Colonic mucosa (tissue), 4 donors: ENCODE measurements at places on chromosomes 4 and X. TPM values are rescaled to one million over a fixed set of nuclear protein-coding genes. Genes with fewer than 3 reads are reported as not detected.

DNA sequence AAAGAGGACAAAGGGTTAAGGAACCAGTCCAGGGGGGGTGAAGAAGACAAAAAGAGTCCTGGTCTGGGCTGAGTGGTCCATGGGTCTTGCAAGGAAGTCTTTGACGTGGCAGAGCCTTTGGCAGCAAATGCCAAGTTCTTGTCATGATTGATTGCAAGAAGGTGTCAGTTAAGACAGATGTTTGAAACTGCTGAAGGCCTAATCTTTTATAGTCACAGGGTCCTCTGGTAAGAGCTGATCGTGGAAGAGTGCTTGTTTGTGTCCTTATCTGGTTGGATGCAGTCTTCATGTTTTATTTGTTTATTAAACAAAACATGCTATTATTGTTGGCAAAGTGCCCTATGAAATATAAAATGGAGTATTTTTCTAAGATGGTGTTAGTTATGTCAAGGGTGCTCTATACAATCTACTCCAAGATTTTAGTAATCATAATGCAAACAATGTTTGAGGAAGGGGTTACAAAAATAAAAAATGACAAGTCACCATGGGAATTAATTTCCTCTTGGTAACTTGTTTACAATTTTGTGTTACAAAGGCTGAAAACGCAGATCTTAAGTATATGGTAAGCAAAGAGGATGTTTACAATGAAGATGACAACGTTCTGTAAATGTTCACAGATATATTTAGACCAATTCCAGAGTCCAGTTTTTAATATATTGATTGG lies 85.9 kb downstream of the MAGED4 start:
- H3K4me3 ChIP-seq: no peak overlapping the region
- H3K27ac ChIP-seq: no peak overlapping the region
- no peak for DNase-seq
- H3K27me3 ChIP-seq: no peaks in the 10 kb centered on the region
- no peaks in the 10 kb centered on the region for H3K4me1 ChIP-seq
- H3K36me3 ChIP-seq: no peaks in the 10 kb centered on the region

DNA sequence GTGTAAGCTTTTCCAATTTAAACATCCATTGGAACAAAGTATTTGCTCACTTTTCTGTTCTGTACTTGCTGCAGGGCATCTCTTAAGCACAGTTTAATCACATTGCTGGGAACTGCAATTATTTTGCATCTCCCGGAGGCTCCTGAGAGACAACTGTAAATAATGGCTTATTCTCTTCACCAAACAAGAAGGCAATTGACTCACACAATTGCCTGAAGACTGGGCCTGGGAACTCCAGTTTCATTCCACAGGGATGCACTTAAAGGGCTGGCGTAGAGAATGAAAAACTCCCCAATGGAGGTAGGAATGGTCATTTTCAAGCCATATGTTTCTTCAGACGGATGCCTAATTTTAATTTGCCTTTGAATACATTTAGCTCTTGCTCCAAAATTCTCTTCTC lies 29.5 kb downstream of the TFDP3 start:
- no peaks in the 10 kb centered on the region for H3K36me3 ChIP-seq
- no peaks in the 10 kb centered on the region for H3K27me3 ChIP-seq
- DNase-seq: no peak

GRCh38 chrX:48752498-48752897 lies 9.0 kb upstream of the GLOD5 start:
- peaks cover 3% of the 10 kb centered on the region for H3K27me3 ChIP-seq
- no peak overlapping the region for H3K27ac ChIP-seq
- no peak overlapping the region for H3K4me3 ChIP-seq

DNA sequence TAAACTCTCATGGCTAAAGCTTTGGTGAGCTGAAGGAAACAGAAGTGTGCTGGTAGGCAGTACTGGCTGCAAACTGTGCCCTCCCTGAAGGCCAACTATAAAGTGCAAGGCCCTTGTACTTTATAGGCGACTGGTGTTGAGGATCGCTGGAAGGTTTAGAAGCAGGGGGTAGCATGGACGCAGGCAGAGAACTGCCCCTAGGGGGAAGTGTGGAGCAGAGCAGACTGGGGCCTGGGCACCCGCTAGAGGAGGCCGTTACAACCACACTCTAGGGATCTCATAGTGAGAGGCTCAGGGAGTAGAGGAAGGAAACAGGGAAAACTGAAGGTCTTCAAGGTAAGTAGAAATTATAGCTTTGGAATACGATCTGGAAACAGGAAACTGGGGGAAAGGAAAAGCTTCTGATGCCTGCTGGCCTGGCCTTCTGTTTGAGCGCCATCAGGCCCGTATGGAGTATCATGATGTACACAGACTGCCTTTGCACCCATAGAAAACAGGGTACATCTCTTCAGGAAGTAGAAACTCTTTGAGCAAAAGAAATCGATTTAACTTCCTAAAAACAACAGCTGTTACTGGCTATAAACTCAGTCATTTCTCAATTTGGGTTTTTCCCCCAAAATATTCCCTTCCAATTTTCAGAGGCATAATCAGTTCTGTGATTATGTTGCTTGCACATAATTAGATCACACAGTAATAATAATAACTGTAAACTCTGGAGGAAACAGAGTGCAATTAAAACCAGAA lies 23.9 kb upstream of the TMSB4X start:
- peak; percentile 52 for DNase-seq
- H3K27me3 ChIP-seq: no peaks in the 10 kb centered on the region
- H3K4me1 ChIP-seq: peaks cover 3% of the 10 kb centered on the region
- peak overlapping the region; percentile 62 for H3K27ac ChIP-seq
- H3K36me3 ChIP-seq: no peaks in the 10 kb centered on the region
- no peak overlapping the region for H3K4me3 ChIP-seq

GRCh38 chr4:40908702-40909362 lies 159.1 kb downstream of the NSUN7 start:
- peak; percentile 78 for DNase-seq
- H3K36me3 ChIP-seq: no peaks in the 10 kb centered on the region
- H3K27me3 ChIP-seq: no peaks in the 10 kb centered on the region
- H3K4me1 ChIP-seq: peaks cover 4% of the 10 kb centered on the region

DNA sequence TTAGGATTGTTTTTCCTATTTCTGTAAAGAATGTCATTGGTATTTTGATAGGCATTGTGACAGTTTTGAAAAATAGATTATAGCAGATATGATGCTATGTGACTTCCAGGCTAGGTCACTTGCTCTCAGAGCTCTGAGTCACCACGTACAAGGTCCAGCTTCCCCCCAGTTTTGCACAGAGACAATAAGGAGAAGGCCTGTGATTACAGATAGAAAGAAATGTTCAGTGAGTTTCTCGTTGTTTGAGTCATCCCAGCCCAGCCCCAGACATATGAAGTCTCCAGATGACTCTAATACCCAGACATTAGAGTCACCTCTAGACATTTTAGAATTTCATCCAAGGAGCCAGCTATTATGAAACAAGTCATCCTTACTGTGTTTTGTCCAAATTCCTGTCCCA lies 57.2 kb downstream of the MFAP3L start:
- no peaks in the 10 kb centered on the region for H3K27me3 ChIP-seq
- DNase-seq: no peak
- H3K4me3 ChIP-seq: no peak overlapping the region
- no peaks in the 10 kb centered on the region for H3K36me3 ChIP-seq
- H3K27ac ChIP-seq: no peak overlapping the region
- H3K4me1 ChIP-seq: no peaks in the 10 kb centered on the region

DNA sequence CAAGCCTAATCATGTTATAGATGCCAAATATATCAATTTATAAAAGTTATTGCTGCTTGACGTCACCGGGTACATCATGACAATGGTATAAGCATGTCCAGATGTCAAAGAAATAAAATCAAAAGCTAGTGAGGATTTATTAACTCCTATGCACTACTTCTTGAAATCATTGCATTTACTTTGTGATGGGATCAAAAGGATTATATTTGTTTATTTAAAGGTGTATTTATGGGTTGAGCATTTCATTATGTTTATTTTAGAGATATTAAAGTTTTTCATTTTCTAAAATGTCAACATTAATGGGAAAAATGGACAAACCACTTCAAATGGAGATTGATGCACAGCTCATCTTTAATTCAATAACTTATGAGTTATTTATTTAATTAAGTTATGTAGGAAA lies 277.8 kb downstream of the EPHA5 start:
- H3K4me3 ChIP-seq: no peak overlapping the region
- DNase-seq: no peak
- no peaks in the 10 kb centered on the region for H3K36me3 ChIP-seq
- H3K27me3 ChIP-seq: no peaks in the 10 kb centered on the region

DNA sequence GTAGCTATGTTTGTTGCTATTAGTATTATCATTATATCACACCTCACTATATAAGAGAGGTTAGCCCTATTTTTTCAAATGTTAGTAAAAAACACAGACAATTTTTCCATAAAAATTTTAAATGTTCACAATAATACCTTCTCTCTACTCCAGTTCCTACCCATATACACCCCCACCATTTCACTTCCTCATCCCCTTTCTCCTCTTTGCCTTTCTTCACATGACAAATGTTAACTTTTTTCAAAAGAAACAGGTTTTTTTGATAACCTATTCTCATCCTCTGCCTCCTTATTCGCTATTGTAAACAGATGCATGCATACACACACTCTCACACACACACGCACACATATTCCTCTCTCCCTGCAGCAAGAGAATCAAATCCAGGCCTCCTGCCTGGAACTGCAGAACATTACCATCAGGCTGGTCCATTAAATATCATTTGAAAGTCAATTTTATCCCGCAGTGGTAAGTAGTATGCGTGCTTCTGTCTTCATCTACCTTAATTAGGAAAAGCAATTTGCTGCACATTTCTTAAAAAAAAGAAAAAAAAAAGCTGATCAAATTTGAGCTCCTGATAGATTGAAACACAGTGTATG lies 55.5 kb downstream of the MID1IP1 start:
- no peaks in the 10 kb centered on the region for H3K36me3 ChIP-seq
- DNase-seq: no peak
- no peaks in the 10 kb centered on the region for H3K4me1 ChIP-seq

GRCh38 chrX:103254171-103254824 lies 657 bp downstream of the TCEAL8 start:
- peak; percentile 59 for DNase-seq
- H3K4me3 ChIP-seq: peak overlapping the region; percentile 36
- H3K27me3 ChIP-seq: no peaks in the 10 kb centered on the region
- no peaks in the 10 kb centered on the region for H3K4me1 ChIP-seq
- no peaks in the 10 kb centered on the region for H3K36me3 ChIP-seq

DNA sequence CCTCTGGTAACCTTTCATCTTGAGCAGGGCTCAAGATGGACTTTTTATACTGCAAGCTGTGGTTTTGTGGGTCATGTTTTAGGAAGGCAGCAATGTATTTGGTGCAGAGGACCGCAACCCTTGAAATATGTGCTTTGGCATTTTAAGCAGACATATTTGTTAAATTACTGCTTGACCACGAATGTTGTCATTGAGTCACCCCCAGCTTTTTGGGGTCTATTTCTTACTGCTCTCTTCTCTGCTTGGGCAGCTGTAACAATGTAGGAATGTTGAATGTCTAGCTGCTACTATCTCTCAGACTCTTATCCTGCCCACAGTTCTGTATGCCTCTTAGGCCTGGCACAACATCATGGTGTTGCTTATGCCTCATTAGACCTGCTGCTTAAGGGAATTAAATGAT lies 6.0 kb downstream of the RBPJ start:
- no peaks in the 10 kb centered on the region for H3K36me3 ChIP-seq
- H3K4me1 ChIP-seq: peaks cover 4% of the 10 kb centered on the region
- no peak overlapping the region for H3K27ac ChIP-seq
- H3K27me3 ChIP-seq: no peaks in the 10 kb centered on the region
- DNase-seq: no peak
- no peak overlapping the region for H3K4me3 ChIP-seq

GRCh38 chr4:121185960-121186359 lies 21.8 kb upstream of the TNIP3 start:
- H3K4me1 ChIP-seq: no peaks in the 10 kb centered on the region
- no peak overlapping the region for H3K4me3 ChIP-seq
- DNase-seq: no peak
- H3K27me3 ChIP-seq: no peaks in the 10 kb centered on the region
- H3K36me3 ChIP-seq: no peaks in the 10 kb centered on the region
- no peak overlapping the region for H3K27ac ChIP-seq

GRCh38 chr4:70632028-70632427 lies 3.5 kb downstream of the ENAM start:
- H3K27ac ChIP-seq: no peak overlapping the region
- H3K4me1 ChIP-seq: no peaks in the 10 kb centered on the region
- H3K36me3 ChIP-seq: no peaks in the 10 kb centered on the region
- no peaks in the 10 kb centered on the region for H3K27me3 ChIP-seq

- H3K27me3 ChIP-seq: no peaks in the 10 kb centered on the region
- H3K4me1 ChIP-seq: no peaks in the 10 kb centered on the region
- H3K36me3 ChIP-seq: no peaks in the 10 kb centered on the region
- H3K27ac ChIP-seq: no peak overlapping the region
Observed at GRCh38 chrX:2320580-2321327, 180.0 kb downstream of the DHRSX start.

DNA sequence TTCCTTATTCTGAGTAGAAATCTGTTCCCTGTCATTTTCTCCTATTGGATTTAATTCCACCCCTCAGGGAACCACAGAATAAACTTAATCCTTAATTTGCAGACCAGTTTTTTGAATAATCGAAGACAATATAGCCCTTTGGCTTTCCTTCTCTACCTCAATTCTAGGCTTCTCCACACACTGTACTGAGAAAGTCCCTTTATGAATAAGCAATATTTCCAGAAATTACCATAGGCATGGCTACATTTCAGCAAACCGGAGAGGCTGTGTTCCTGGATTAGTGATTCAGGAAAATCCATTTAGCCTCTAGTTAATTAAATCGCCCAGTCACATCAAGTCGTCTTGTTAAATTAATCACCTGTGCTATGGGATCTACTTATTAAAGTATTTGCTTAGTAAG lies 125.1 kb downstream of the ANAPC4 start:
- H3K4me3 ChIP-seq: no peak overlapping the region
- no peak overlapping the region for H3K27ac ChIP-seq
- no peak for DNase-seq
- no peaks in the 10 kb centered on the region for H3K36me3 ChIP-seq

- H3K4me1 ChIP-seq: no peaks in the 10 kb centered on the region
- no peak overlapping the region for H3K27ac ChIP-seq
- DNase-seq: no peak
- H3K4me3 ChIP-seq: no peak overlapping the region
- no peaks in the 10 kb centered on the region for H3K27me3 ChIP-seq
- no peaks in the 10 kb centered on the region for H3K36me3 ChIP-seq
Observed at GRCh38 chr4:3375688-3376087, 66.1 kb upstream of the HGFAC start.

DNA sequence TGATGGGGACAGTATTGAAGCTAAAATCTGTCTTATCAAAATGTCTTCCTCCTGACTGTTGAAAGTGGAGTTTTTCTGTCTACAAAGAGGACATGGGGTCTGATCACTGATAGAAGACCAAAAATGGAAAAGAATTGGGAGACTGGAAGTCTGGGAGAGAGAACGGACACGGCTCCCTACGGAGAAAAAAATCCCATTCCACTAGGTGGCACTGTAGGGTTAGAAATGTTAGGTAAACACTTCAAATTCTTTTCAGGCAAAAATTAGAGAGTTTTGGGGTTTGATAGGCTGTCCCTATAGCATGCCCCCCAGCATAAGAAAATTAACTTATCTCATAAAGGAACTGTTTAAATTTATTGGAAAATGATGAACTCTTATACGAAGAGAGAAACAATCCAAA lies 200.5 kb downstream of the FAM133A start:
- H3K4me1 ChIP-seq: no peaks in the 10 kb centered on the region
- H3K27me3 ChIP-seq: peaks cover 4% of the 10 kb centered on the region
- H3K4me3 ChIP-seq: no peak overlapping the region
- DNase-seq: peak; percentile 22
- H3K36me3 ChIP-seq: no peaks in the 10 kb centered on the region
- H3K27ac ChIP-seq: no peak overlapping the region

The MAOB gene
- total RNA-seq: 4.4 TPM

The RBMXL3 gene
- not detected for total RNA-seq

The ATP6AP2 gene
- 114 TPM for total RNA-seq

The FGFBP1 gene
- 62.3 TPM for total RNA-seq

The RTL9 gene
- total RNA-seq: not detected

The MAGEC3 gene
- total RNA-seq: not detected

The GPR173 gene
- total RNA-seq: 0.47 TPM

The GIMD1 gene
- not detected for total RNA-seq

The TLR10 gene
- total RNA-seq: 0.20 TPM
